Natural killer cell (primary cell): ENCODE measurements at places on chromosomes 11 and 22. TPM values are rescaled to one million over a fixed set of nuclear protein-coding genes. Genes with fewer than 3 reads are reported as not detected.

Gene CASP5
- 1.6 TPM for total RNA-seq

Gene SPA17
- 0.45 TPM for total RNA-seq

Gene DEFB131B
- not detected for total RNA-seq

DNA sequence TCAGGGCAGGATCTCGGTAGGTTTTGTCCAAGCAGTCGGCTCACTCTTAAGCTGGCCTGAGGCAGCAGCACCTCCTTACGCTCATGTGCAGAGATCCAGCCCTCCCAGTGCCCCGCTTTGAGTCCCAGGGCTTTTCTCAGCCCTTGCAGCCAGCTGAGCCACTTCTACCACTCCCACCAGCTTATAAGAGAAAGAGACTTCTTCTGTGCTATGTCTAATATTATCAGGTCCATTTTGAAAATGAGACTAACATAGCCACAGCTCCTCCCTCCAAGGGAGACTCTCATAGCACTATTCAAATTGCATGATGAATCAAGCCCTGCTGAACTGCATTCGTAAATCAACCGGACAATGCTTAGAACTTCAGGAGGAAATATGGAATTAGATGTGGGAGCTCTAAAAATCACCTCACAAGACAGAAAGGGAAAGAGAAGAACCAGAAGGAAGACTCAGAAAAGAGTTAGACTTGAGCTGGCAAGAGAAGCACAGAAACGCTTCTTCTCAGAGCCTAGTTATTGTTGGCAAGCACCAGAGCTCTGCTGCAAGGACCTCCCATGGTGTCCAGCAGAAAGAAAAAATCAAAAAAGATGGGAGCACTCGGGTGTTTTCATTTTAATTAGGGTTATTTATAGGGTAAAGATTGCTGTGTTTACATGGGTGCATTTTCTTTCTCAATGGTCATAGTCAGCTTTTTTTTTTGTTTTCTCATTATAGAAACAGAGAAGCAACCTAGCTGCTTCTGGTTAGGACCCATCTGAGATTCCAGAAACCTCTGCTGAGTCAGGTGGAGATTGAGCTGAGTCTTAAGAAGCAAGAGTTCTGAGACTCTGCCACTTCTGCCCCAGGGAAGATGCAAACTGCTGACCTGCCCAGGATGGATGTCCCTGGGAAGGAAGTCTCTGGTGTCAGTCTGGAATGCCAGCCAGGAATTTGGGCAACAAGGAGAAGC lies 181.4 kb downstream of the ETS1 start:
- H3K36me3 ChIP-seq, result no peaks in the 10 kb centered on the region
- H3K4me3 ChIP-seq, result no peak overlapping the region
- H3K27me3 ChIP-seq, result no peaks in the 10 kb centered on the region
- H3K27ac ChIP-seq, result no peak overlapping the region
- DNase-seq, result no peak

GRCh38 chr11:112260490-112260889 lies at the start of gene PLET1:
PLET1 (minus strand) TSS chr11:112260860; CDS start chr11:112260589, 271 bp downstream.
- H3K36me3 ChIP-seq, result no peaks in the 10 kb centered on the region
- DNase-seq, result no peak
- H3K4me3 ChIP-seq, result no peak within 1 kb of the TSS
- no peaks in the 10 kb centered on the region for H3K4me1 ChIP-seq

DNA sequence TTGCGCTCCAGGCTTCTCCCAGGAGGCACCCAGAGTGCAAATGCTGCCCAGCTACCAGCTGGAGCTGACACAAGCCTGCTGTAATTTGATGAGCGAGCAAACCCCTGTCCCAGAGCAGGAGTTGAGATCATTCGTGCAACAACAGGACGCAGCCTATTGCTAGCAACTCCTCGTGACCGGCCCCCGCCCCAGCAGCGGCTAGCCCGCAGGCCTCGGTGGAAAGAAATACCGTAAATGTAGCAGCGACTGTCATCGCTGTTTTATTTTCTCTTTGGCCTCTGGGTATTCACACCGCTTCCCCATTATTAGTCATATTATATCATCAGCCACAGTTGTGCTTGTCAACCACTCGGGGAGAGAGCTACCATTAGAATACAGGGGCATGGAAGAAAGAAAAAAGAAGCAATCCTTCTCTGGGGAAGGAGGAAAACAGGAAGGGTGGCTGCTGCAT lies 59.2 kb upstream of the ATXN10 start:
- peak; percentile 60 for DNase-seq
- no peaks in the 10 kb centered on the region for H3K36me3 ChIP-seq
- no peaks in the 10 kb centered on the region for H3K27me3 ChIP-seq
- H3K4me3 ChIP-seq, result no peak overlapping the region

DNA sequence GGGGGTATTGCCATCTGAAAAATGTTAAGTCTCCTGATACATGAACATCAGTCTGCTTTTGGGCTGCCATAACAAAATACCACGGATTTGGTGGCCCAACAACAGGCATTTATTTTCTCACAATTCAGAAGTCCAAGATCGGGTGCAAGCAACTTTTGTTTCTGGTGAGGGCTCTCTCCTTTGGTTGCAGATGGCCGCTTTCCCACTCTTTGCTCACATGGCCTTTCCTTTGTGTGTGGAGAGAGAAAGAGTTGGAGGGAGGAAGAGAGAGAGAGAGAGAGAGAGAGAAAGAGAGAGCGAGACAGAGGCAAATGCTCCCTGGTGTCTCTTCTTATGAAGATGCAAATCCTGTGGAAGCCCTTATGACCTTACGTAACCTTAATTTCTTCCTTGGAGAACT lies 2.5 kb upstream of the KRTAP5-2 start:
- no peak overlapping the region for H3K4me3 ChIP-seq
- no peaks in the 10 kb centered on the region for H3K27me3 ChIP-seq
- no peak overlapping the region for H3K27ac ChIP-seq

GRCh38 chr11:118042796-118043195 lies 34.1 kb upstream of the TMPRSS4 start:
- H3K4me3 ChIP-seq, result no peak overlapping the region
- H3K27ac ChIP-seq, result no peak overlapping the region
- no peaks in the 10 kb centered on the region for H3K27me3 ChIP-seq
- peak; percentile 28 for DNase-seq

DNA sequence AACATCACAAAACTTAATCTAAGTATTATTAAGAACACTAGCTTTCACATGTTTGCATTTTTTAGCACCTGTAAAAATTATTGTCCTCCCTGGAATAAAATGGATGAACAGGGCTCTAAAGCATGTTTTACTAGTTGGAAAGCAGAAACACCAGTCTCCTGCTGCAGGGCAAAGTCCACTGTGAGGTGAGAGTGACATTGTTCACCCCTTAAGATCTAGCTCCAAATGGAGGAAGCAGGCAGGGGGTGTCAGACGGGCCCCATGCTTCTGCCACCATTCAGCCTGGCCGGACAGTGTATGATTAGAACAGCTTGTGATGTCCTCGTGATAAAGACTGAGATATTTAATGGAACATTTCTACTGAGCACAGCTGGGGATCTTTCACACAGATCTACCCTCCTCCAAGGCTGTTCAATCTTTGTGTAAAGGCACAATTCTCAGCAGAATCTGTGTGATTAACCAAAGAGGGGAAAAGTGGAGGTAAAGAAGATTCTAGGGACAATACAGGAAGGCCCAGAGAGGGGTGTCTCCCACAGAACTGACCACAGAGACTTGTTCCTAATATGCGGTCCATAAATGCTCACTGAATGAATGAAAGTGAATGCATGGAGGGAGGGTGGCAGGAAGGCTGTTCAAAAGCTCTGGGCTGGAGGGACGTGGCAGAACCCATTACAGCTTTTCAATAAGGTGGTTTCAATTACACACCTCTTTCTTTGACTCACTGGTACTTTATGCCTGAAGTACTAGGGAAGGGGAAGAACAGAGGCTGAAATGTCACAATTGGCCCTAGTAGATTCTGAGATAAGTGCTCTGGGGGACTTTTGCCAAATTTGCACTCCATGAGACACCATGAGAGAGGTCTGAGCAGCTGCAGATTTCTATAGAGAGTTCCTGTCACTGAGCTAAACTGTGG lies 239.1 kb upstream of the ARHGAP20 start:
- no peaks in the 10 kb centered on the region for H3K4me1 ChIP-seq
- H3K36me3 ChIP-seq, result no peaks in the 10 kb centered on the region
- DNase-seq, result no peak
- H3K4me3 ChIP-seq, result no peak overlapping the region
- H3K27ac ChIP-seq, result no peak overlapping the region
- H3K27me3 ChIP-seq, result no peaks in the 10 kb centered on the region

DNA sequence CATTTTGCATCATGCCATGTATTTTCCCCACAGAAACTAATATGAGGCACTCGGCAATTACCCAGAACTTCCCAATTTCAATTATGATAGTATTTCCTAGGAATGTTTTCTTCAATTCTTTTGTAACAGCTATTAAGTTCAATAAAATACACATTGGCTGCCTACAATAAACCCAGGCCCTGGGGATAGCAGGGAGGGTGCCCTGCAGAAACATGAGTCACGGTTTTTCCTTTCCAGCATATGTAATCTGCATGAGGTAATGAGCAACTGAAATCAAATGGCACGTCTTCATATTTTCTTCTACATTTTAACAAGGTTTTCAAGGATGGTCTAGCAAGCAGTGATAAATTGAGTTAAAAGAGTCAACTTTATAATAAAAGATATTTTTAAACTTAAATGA lies 32.0 kb downstream of the GUCY1A2 start:
- H3K36me3 ChIP-seq, result no peaks in the 10 kb centered on the region
- H3K27ac ChIP-seq, result no peak overlapping the region
- H3K4me3 ChIP-seq, result no peak overlapping the region
- H3K27me3 ChIP-seq, result no peaks in the 10 kb centered on the region
- no peak for DNase-seq
